ENCODE measurements at places on chromosomes 3 and 15.

GRCh38 chr3:177687291-177687690, 490.0 kb upstream of the TBL1XR1 start:
- no peak for DNase-seq

GRCh38 chr15:56468401-56468800, 3.5 kb upstream of the MNS1 start:
- no peak for DNase-seq

- no peak for DNase-seq
Observed at GRCh38 chr15:90762109-90762508, 45.0 kb downstream of the BLM start.

- no peak for DNase-seq
Observed at GRCh38 chr15:75606711-75607699, 18.5 kb downstream of the SNUPN start.

DNA sequence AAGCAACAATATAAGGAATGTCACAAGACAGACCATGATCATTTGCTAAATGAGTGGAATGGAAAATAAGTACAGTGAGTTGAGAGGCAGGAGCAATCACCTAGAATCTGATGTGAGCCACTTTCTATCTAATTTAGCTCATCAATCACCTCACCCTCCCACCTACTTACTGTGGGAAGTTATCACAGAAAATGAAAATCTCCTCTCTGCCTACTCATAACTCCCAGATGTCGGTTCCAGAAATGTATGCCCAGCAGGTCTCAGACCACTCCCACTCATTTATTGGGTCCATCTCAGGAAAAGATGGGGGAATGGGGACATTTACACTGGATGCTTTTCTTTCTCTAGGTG, 270.9 kb downstream of the FHIT start:
- DNase-seq = no peak

DNA sequence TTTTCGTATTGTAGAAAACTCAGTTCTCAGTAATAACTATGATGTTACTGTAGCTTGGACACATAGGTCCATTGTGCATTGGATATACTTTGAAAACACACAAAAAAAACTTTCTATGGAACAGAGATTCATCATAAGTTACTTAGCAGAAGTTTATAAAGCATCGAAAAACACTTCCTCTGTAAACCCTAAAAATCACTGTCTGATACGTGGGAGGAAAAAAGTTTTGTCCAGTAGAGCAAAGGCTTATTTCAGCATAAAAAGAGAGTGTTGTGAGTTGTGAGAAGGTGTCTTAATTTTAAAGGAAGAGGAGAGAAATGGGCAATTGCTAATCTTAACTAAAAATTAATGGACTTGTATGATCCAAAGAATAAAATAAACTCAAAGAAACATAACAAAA, 64.8 kb downstream of the OSTN start:
- no peak for DNase-seq

DNA sequence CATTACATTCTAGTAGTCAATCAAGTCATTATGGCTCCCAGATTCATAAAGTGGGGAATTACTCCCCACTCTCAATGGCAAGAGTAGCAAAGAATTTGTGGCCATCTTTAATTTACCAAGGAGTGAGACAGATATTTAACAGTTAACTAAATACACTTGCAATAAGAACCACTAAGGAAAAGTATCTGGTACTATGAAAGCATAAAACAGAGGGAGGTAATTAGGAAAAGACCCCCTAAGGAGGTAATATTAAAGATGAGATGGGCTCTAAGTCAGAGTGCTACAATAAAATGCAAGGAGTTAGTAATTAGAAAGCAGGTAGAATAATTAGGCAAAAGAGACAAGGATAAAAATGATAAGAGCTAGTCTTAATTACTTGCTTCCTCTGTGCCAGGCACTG, 301.9 kb downstream of the CHL1 start:
- no peak for DNase-seq

DNA sequence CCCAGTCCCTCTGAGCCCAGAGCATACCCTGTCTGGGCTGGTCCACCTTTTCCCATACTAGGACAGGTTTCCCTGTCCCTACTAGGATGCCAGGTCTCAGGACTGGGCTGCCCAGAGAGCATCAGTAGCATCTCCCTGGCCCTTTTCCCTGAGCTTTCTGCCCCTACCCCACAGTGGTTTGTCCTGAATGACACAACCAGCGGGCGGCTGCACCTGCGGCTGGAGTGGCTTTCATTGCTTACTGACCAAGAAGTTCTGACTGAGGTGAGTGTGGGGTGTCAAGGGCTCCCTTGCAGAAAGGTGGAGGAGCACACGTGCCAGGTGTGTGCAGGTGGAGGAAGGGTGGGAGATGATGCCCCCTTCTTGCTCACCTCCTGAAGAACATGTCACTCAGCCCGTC, 33.5 kb downstream of the ESYT3 start:
- DNase-seq = no peak

DNA sequence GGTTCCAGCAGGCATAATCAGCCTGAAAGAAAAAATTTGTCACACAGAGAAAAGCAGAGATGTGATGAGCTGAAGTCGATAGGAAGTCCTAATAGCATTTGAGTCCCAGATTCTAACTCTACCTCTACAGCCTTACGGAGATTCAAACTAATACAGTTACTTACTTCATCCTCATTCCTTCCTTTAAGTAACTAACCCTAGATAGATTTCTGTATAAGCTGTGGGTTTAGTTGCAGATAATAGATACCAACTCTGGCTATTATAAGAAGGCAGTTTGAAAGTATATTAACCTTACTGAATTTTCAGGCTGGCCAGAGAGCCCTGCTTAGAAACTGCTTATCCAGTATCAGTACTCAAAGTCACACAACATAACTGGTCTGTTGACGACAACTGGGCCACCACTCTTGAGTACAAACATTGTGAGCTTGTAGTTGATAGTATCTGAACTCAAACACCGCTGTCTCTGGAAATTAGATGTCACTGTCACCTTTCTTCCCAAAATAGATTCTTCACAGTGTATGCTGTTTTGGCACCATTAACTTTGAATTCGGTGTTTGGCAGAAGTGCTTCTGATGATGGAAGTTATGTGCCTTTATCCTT, 484.3 kb downstream of the DIPK2A start:
- no peak for DNase-seq

DNA sequence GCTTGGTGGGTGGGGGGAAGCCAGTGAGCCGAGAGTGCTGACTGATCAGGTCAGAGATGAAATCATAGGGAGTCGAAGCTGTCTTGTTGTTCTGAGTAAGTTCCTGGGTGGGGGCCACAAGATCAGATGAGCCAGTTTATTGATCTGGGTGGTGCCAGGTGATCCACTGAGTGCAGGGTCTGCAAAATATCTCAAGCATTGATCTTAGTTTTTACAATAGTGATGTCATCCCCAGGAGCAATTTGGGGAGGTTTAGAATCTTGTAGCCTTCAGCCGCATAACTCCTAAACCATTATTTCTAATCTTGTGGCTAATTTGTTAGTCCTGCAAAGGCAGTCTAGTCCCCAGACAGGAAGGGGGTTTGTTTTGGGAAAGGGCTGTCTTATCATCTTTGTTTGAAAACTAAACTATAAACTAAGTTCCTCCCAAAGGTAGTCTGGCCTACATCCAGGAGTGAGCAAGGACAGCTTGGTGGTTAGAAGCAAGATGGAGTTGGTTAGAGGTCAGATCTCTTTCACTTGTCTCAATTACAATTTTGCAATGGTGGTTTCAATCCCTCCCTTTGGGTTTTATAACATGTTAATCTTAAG, 18.7 kb upstream of the MTMR14 start:
- no peak for DNase-seq

GRCh38 chr3:178072391-178073305, 463.6 kb upstream of the KCNMB2 start:
- DNase-seq = no peak

DNA sequence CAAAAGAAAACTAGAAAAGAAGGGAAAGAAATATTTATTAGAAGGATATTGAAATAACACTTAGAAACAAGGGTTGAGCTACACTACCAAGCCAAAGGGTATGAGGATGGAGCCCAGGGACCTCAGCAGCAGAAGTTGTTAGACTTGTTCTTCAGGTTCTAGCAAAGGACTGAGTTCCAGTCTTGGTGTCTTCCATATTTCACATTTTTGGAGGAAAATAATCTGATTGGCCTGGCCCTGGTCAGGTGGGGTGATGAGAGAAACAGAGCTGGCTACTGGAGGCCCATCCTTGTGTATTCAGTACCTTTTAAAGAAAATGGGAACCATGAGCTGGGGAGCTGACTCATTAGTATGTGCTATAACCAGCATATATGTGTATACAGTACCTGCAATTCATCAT, 28.2 kb downstream of the PPP4R2 start:
- no peak for DNase-seq

- DNase-seq = no peak
Observed at GRCh38 chr15:57950381-57950946, 115.0 kb downstream of the ALDH1A2 start.

DNA sequence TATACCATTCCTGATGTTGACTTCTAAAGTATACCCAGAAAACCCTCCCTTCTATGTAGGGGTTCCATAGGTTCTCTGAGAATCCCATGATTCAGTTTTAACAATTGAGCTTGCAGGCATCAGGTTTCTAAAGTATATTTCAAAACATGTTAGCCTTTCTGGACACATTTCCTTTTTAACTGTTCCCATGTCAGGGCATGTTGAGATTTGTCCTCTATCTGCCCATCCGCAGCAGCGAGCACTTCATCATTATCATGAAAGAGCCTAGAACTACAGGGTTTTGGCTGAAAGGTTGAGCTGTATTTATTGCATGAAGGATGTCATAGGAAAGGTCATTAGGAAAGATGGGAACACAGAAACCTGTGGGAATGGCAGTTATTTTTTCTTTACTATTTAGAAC, 201.1 kb upstream of the BHLHE40 start:
- no peak for DNase-seq
